ENCODE measurements at places on chromosomes 2 and 18.

DNA sequence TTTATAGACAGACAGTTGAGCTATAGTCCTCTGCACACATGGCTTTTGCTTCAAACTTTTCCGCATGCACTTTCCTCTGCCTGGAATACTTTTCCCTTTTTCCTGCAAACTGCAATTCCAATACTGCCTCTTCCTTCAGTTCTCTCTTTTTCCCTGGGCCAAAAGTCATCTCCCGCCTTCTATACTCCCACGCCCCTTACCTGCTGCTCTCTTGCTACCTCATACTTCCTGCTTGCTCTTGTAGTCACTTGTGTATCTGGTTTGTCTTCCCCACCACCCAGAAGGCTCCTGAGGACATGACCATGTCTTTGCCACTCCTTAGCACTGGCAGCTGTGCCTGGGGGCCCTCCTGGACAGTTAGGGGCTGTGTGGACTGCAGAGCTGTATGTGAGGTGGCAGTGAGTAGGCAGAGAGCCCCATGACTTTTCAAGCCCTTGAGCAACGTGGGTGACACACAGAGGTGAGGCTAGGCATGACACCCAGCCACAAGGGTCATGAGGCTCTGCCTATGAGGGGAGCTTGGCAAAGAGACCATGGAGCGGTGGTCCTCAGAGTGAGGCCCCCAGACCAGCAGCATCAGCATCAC is 23.2 kb downstream of the SPEG start:
- no peak for DNase-seq

- DNase-seq = no peak
Observed at GRCh38 chr18:21830532-21830931, 89.9 kb downstream of the MIB1 start.

DNA sequence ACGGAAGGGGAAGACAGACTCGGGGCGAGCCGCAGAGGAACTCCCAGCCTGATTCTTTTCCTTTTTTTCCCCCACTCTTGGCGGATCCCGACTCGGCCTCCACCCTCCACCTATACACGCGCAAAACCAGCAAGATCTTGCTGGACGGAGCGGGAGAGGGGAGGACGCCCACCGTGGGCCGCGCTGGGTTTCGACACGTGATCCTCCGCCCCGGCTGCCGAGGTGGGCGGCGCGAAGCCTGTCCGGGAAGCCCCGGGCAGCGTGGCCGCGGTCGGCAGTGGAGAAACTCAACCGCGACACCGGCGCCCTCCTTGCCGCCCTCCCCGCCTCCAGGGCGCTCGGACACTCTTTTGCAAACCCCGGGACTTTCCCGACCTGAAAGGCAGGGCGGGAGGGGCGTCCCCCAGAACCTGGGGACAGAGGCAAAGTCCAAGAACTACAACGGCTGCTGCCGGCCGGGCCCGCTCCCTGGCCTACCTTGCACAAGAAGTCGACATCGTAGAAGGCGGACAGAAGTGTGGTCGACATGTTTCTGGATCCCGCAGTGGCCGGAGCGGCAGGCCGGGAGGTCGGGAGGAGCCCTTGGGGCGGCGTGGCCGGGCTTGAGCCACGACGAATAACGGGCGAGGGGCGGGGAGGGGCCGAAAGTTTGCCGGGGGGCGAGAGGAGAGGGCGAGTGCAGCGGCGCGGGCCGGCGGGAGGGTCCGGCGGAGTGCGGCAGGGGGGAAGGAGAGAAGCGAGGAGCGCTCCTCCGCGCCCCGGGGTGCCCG is 433 bp downstream of the ZFP36L2 start:
- peak; percentile 66 for DNase-seq

DNA sequence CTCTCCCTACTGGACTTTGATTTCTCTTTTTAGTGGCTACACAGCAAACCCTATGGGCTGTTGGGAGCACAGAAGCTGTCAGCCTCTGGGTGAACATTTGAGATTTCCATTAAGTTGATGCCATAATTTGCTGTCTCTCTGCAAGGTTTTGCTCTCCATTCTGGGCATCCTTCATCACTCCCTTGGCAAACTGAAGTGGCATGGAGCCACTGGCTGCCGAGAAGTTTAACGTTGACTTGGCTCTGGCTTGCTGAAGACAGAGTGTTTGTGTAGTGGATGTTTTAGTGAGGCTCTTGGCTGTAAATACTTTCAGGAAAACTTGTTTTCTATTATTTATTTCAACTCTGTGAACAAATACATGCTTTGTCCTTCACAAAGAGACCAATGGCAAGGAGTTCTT is 91.5 kb downstream of the ALK start:
- DNase-seq = no peak

- DNase-seq = peak; percentile 82
Observed at GRCh38 chr2:10835052-10835970, 22.7 kb upstream of the PDIA6 start.

DNA sequence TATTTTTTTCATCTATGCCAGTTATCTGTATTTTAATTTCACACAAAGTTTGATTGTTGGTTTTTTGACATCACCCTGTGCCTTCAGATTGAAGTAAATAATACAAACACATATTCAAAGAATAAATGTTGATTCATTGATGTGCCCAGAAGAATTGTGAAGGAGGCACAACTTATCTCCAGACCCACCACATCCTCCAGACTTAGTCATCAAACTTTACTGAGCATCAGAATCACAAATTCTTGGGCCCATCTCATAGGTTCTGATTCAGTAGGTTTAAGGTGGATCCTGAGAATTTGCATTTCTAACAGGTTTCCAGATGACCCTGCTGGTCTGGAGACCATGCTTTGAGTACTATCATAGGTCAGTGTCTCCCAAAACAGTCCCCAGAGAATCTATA is 82.8 kb upstream of the PIK3C3 start:
- no peak for DNase-seq
